ENCODE measurements at places on chromosomes 5 and 9.

DNA sequence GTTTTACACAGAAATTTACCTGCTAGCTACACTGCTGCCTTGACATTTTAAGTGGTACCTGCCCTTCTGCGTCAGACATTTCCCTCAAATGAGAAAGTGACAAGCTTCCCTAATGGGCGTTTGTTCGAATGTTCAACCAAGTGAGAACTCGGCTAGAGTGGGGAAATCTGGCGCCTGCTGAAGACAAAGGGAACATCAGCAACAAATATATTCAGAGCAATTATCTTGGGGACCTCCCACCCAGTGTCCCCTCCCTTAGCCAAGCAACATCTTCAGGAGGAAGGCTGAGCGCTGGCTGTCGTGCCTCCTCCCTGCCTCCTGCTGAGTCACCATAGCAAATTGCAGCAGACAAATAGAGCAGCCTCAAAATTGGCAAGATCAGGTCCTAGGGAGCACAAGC is 57.1 kb downstream of the MFAP3 start:
- DNase-seq = no peak

DNA sequence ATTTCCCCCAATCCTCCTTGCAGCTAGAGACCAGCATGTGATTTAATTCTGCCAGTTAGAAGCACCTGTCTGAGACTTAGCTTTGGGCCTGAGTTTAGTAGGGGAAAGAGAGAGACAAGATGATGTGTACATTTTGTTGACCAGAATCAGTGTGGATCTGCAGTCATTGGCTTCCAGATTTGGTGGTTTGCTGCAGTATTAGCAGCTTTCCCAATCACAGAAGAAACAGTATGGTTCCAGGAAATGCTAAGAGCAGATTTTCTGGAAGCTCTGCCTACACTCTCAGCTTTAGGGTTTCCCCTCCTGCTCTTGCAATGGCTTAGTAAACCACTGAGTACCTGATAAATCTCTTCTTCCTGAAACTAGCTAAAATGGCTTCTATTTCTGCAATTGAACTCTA is 48.8 kb upstream of the FREM1 start:
- peak; percentile 4 for DNase-seq

GRCh38 chr5:111840036-111840674 is 83.2 kb upstream of the NREP start:
- DNase-seq = no peak

DNA sequence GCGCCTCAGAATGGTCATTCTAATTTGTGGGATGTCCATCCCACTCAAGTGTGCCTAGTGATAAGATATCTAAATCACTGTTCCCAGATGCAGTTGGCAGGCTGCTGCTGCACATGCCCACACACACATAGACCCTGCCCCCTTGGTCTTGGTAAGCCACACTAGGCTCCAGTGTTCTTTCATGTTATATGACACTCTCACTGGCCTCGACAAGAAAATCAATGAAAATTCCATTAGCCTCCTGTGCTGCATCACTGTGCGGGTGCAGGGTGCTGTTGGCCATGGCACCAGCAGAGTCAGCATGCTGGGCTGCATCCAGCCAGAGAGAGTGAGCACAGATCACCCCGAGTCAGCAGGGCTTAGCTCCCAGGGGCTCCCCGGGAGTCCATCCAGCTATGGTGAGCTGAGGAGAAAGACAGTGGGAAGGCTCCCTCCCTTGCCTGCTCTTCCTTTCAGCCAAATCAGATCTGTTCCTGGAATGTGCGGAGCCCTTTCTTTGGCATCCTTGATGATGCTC is 59.9 kb downstream of the ABLIM3 start:
- no peak for DNase-seq

GRCh38 chr9:134892221-134892620 is 11.6 kb downstream of the FCN2 start:
- no peak for DNase-seq

DNA sequence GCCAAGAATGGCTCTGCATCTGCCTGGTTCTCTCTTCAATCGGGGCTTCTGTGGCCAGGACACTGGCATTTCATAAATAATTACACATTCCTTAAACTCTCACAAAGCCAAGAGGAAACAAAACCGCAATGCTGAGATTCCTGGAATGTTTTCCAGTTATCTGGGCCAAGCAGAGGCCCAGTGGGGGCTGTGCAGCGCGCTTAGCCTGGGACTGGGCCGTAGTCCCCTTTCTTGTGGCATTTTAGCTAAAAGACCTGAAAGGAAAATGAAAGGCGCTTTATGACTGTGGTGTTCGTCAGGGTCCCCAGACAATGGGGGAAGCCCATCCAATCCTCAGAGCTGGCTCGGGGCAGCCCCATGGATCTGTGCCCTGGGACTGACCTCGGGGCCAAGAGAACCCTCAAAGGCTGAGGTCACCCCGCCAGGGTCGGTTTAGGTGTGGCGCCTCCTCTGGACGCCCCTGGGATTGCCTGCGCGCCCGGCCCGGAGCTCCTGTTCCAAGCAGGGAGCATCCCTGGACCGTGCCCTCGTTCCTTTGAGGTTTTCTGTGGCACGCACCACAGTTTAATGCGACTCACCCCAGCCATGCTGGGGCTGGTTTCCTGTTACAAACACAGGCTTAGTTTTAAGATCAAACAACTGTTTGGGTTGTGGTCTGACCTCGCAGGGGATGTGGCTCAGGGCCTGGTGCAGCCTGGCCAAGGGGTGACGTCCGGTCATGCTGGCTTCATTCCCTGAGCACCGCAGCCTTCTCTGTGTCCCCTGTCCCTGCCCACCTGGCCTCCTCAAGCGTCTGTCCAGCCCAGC is 51.5 kb upstream of the NKD2 start:
- DNase-seq = no peak

- no peak for DNase-seq
Observed at GRCh38 chr9:19513671-19514275, 105.0 kb downstream of the ACER2 start.

DNA sequence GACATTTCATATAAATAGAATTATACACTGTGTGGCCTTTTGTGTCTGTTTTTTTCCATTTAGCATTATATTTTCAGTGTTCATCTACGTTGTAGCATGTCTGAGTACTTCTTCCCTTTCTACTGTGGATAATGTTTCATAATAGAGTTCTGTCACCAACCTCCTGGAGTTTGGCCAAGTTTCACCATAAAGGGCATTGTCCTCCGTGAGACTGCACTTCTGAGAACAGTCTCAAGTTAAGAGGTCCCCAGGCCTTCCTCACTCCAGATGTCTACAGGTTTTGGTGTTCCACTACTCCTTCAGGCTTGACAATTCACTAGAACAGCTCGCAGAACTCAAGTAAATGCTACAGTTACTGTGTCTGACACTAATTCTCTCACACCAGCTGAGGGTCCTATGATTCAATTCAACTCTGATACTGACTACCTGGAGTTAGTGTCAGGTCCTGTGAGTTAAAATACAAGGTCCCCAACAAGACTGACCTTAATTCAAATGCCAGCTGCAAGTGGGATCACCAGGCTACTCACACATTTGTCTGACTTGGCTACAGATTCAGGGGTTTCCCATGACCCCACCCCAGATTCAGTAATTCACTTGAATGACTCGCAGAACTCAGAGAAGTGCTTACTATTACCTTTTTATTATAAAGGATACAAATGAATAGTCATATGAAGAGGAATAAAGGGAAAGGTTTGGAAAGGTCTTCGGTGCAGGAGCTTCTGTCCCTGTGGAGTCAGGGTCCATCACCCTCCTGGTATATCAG is 31.1 kb downstream of the SLC35A4 start:
- peak; percentile 96 for DNase-seq

- no peak for DNase-seq
Observed at GRCh38 chr5:117065161-117065560, 490.5 kb upstream of the SEMA6A start.

DNA sequence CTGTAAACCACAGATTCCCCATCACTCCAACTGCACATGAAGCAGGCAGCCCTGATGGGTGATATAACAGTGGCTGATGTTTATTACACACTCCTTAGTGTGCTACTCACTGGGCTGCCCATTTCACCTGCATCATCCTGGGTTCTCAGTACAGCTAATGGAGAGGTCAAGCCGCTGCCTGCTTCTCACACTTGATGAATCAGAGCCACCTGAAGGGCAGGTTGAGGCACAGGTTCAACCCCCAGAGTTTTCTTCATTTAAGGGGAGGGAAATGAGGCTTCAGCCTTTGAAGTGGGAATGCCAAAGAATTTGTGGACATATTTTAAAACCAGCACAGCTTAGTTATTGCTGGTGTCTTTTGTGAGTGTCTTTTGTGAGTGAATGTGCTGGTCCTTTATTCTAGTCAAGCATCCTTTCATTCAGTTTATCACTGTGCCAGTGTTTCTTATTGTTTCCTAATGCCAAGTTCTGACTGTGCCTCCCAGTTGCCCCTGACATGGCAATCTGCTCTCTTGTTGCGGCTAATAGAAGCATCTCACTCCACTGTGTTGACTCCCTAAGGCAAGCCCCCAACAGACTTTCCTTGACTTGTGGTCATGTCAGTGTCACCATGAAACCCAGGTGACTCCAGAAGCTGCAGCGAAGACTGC is 109.2 kb downstream of the FBXL7 start:
- DNase-seq = no peak

GRCh38 chr5:76425928-76426804 is 23.1 kb downstream of the IQGAP2 start:
- DNase-seq = no peak

GRCh38 chr5:174311531-174312269 is 266.2 kb downstream of the NSG2 start:
- DNase-seq = peak; percentile 76

DNA sequence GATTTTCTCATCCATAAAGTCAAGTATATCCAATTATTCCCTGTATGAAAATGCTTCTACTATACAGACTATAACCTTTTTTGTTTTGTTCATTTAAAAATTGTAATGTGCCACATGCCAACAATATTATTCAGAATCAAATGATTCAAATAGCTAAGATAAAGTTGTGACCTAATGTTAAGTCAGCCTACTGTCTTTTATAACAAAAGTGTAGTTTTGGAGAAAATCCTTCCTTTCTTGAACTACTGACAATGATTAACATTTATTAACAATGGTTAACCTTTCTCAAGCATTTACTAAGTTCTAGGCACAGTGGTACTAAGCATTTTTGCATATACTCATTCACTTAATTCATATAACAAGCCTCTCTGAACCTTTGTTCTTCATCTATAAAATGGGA is 25.0 kb downstream of the CSF2 start:
- DNase-seq = no peak

- DNase-seq = no peak
Observed at GRCh38 chr9:27193886-27194285, 84.9 kb downstream of the TEK start.

DNA sequence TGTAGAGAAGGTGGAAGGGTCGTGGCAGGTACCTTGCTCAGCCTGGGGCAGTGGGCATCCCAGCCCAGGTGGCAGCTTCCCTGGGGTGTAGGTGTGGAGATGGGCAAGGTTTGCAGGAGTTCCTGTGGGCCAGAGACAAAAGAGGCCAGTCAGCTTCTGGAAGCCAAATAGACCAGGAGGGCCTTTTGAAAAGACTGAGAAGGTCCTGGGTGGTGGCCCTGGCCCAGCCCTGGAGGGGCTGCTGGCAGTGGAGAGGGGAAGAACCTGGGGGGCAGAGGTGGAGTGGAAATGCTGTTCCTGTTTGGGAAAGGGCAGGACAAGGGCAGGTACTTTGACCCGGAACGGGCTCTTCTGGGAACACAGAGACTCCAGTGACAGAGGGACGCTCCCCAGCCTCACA is 7.0 kb upstream of the IL3 start:
- no peak for DNase-seq

- DNase-seq = no peak
Observed at GRCh38 chr5:64595031-64595855, 89.4 kb downstream of the RGS7BP start.

DNA sequence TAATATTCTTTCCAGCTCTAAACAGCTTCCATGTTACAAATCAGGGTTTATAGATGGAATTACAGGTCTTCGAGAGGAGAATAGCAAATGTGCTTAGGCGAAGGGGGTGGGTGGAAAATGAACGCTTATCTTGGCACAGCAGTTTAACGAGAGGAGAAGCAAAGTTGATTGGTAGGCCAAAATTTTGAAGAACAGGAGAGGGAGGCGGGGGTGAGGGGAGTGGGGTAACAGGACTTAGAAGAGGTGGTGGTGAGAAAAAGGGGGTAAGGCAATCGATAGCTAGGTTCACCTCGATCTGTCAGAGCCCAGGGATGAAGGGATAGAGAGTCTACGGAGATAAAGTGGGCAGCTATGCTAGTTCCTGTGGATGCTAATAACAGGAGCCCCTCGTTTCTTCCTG is 764 bp downstream of the ANKRA2 start:
- peak; percentile 5 for DNase-seq

- peak; percentile 85 for DNase-seq
Observed at GRCh38 chr9:98045234-98046179, 11.0 kb upstream of the NANS start.

GRCh38 chr5:134576386-134577021 is 51.0 kb downstream of the JADE2 start:
- DNase-seq = peak; percentile 86

DNA sequence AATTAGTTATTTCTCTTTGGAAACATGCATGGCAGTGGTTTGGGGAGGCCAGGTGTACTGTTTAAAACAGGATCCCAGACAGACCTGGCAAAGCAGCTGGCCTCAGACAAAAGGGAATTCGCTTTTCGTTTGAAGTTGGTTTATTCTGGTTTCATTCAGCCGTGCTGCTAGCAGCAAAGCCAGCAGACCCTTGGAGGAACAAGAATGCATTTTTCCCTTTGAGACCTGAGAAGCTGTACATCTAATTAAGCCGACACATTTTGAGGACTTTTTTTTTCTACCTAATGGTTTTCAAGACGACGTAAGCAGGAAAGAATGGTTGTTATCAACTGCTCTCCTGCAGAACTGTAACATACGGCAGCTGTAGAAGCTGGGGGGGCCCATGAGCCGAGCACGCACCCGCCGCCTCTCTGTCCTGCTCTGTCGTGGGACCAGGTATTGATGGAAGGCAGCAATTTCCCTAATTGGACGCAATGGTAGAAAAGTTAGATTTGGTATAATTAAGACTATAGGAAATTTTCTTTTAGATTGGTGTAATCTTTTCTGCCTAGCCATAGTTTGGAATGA is 13.6 kb downstream of the PLEKHG4B start:
- DNase-seq = no peak

DNA sequence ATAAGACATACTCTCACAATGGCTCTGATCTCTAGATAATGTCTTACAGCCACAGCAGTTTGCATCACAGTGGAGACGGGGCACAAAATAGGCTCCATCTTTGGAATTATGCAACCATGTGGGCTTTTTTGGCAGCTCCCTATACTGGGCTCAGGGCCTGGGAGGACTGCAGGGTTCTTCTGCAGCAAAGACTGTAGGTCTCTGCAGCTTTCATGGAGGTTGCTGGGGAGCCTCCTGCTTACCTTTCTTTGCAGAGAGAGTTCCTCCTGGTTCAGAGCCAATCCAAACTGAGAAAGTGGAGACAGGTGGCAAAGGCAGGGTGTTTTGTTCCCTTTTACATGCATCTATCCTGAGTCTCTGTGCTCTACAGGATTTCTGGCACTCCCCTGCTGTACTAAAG is 558.0 kb downstream of the TLR4 start:
- DNase-seq = no peak

Measured in suppressor macrophage treated with lipopolysaccharide for 4 hours (primary cell).